ENCODE measurements at places on chromosomes 13 and 19. TPM values are rescaled to one million over a fixed set of nuclear protein-coding genes. Genes with fewer than 3 reads are reported as not detected.
A peak's percentile ranks its signal among the peaks of the same experiment; 100 is the strongest.

DNA sequence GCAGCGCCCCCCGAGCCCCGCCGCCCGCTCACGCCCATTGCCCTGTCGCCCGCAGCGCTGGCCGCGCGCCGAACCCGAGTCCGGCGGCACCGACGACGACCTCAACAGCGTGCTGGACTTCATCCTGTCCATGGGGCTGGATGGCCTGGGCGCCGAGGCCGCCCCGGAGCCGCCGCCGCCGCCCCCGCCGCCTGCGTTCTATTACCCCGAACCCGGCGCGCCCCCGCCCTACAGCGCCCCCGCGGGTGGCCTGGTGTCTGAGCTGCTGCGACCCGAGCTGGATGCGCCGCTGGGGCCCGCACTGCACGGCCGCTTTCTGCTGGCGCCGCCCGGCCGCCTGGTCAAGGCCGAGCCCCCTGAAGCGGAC lies 518 bp downstream of the KLF2 start:
- peak; percentile 30 for DNase-seq
- H3K27me3 ChIP-seq, result no peaks in the 10 kb centered on the region
- H3K27ac ChIP-seq, result peak overlapping the region; percentile 79
- H3K36me3 ChIP-seq, result no peaks in the 10 kb centered on the region
- H3K4me3 ChIP-seq, result peak overlapping the region; percentile 90

- peaks cover 20% of the 10 kb centered on the region for H3K27me3 ChIP-seq
- H3K4me1 ChIP-seq, result no peaks in the 10 kb centered on the region
- H3K27ac ChIP-seq, result no peak within 1 kb of the TSS
These were observed at the start of gene ATP1A3 for GRCh38 chr19:41993612-41994483. ATP1A3 (minus strand) TSS chr19:41994230; CDS start chr19:41994076, 154 bp downstream.

Gene SIPA1L3
- polyA plus RNA-seq, result 7.1 TPM

DNA sequence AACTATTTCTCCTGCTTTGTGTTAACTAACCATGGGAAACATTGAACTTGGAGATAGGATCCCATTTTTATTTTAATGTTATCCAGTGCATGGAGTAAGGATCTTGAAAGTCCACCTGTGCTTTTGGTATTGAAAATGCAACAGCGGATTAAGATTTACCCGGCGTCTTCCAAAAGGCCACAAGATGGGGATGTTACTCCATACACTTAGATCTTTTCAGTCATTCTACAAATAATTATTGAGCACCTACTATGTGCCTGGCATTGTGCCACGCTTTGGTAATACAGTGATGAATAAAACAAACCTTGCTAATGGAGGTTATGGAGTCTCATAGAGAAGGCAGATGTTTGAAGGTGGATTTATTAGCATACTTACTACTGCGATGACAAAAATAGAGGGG lies 56.9 kb downstream of the RFC3 start:
- H3K36me3 ChIP-seq, result no peaks in the 10 kb centered on the region
- DNase-seq, result peak; percentile 17
- no peak overlapping the region for H3K27ac ChIP-seq
- H3K27me3 ChIP-seq, result no peaks in the 10 kb centered on the region
- peaks cover 17% of the 10 kb centered on the region for H3K4me1 ChIP-seq

- peaks cover 5% of the 10 kb centered on the region for H3K4me1 ChIP-seq
- no peak overlapping the region for H3K27ac ChIP-seq
- DNase-seq, result no peak
- no peak overlapping the region for H3K4me3 ChIP-seq
- H3K36me3 ChIP-seq, result no peaks in the 10 kb centered on the region
These were observed 1.5 kb upstream of the NRTN start for GRCh38 chr19:5803441-5803751.

Gene KIR2DL3
- polyA plus RNA-seq, result not detected

Gene GPC6
- 0.01 TPM for polyA plus RNA-seq

Gene CACNG6
- polyA plus RNA-seq, result 3.9 TPM

- no peak overlapping the region for H3K27ac ChIP-seq
- no peaks in the 10 kb centered on the region for H3K36me3 ChIP-seq
- H3K27me3 ChIP-seq, result peaks cover 29% of the 10 kb centered on the region
- no peaks in the 10 kb centered on the region for H3K4me1 ChIP-seq
These were observed 11.5 kb downstream of the TM6SF2 start for GRCh38 chr19:19261350-19262189.

Gene NPHS1
- polyA plus RNA-seq, result not detected

Gene PSG4
- 0.30 TPM for polyA plus RNA-seq

GRCh38 chr13:47408546-47409319 lies 511.9 kb upstream of the HTR2A start:
- H3K4me3 ChIP-seq, result no peak overlapping the region
- H3K36me3 ChIP-seq, result no peaks in the 10 kb centered on the region

DNA sequence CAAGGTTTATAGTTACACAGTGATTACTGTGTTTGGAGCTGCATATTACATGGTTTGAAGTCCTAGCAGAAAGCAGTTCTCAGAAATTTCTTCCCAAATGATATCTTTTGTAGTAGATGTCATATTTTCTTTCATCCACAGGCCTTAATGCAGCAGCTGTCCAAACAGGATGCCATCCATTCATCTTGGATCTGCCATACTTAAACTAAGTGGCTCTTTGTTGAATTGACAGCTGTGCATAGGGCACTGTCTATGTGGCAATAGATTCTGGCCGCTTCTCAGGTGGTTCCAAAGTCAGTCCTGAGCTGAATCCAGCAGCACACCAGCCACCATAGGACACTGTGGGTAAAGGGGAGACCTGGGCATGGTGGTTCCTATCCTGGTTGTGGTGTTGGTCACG lies 41.6 kb upstream of the SPRY2 start:
- no peaks in the 10 kb centered on the region for H3K4me1 ChIP-seq
- no peaks in the 10 kb centered on the region for H3K27me3 ChIP-seq
- DNase-seq, result no peak
- no peak overlapping the region for H3K4me3 ChIP-seq

GRCh38 chr13:113937527-113938180 lies 36.2 kb downstream of the C13orf46 start:
- no peaks in the 10 kb centered on the region for H3K36me3 ChIP-seq
- no peak overlapping the region for H3K27ac ChIP-seq
- H3K4me1 ChIP-seq, result no peaks in the 10 kb centered on the region
- no peak for DNase-seq
- H3K27me3 ChIP-seq, result peaks cover 3% of the 10 kb centered on the region
- no peak overlapping the region for H3K4me3 ChIP-seq

GRCh38 chr19:16193466-16193865 lies 4.2 kb upstream of the AP1M1 start:
- H3K27ac ChIP-seq, result no peak overlapping the region
- DNase-seq, result no peak
- H3K36me3 ChIP-seq, result peaks cover 30% of the 10 kb centered on the region
- H3K27me3 ChIP-seq, result no peaks in the 10 kb centered on the region

DNA sequence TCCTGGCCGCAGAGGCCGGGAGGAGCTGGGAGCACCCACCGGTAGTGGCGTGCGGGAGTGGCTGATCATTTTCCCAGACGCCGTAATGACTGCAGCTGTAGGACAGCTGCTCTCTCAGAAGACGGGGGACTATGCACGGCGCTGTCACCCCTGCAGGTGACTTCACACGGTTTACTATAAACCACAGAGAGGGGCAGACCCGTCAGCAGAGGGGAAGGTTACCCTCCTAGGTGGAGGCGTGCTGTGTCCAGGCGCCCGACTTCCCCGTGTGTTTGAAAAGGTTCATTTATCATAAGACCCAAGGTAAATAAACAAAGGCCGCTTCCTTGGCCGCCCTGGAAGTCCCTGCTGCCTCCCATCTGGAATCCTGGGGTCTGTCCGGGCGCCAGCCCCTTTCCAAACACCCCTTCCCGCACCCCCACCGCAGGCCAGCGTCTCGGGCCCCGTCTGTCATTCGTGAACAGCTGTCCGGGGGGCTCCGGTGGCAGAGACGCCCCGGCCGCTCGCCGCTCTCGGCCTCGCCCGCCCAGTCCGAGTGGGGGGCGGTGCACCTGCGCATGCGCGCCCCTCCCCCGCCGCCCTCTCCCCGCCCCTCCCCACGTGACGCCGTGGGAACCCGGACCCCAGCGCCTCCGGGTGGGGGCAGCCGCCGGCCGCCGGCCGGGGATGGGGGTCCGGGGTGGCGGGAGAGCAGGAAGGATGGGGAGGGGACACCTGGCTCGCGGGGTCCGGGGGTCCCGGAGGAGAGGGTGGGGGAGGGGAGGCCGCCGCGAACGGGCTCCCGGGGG lies 915 bp downstream of the SHC2 start:
- no peak overlapping the region for H3K27ac ChIP-seq
- H3K4me1 ChIP-seq, result no peaks in the 10 kb centered on the region
- peak; percentile 63 for DNase-seq
